ENCODE measurements at places on chromosomes 12 and 14.

GRCh38 chr14:105426416-105427130 lies 6.9 kb downstream of the MTA1 start:
- no peak for DNase-seq

DNA sequence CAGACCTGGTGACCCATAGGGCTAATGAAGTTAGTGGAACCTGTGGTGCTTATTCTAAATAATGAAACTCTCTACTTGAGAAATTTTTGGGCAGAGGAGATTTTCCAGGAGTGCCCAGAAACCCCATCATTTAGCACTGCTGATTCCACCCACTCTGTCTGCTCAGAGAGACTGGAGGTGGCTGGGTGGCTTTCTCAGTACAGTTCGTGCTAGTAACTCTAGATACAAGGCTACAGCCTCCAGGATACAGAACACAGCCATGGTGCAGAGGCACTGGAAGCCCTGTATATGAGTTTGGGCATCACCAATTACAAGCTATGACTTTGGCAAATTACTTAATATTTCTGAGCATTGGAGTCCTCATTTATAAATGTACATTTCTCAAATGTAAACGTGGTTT lies 32.4 kb downstream of the CCDC177 start:
- DNase-seq, result no peak

DNA sequence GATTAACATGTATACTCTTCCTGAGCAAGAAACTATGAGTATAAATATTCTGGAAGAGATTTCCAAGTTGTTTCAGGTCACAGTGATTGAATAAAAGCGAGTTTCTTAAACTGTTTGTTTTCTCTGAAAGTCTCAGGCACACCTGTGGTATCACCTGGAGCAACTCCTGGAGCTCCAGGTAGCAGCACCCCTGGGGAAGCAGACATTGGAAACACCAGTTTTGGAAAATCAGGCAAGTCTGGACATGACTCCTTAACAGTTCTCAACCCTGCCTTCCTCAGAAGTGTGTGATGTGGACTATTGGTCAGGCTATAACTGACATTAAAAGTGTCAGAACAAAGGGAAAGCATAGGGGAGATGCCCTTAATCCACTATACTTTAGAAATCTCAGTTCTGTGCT lies 217.6 kb upstream of the CNTN1 start:
- no peak for DNase-seq

GRCh38 chr14:92726135-92726932 lies 22.1 kb downstream of the LGMN start:
- DNase-seq, result no peak

DNA sequence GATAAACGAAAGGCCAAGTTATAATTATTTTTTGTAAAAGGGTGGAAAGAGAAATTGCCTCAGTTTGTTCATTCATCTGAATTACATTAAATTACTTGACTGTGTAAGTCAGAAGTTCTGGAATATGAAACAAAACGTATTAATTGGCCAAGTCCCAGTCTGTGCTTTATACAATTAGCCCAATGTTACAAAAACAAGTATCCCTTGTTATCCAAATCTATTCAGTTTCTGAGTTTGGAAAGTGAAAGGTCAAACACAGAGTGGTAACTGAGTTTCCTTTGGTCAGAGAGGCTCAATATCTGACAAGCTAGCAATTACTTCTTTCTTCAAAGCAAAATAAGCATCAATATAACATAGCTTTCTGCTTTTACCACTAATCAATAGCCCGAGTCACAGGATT lies 62.6 kb downstream of the SPPL3 start:
- no peak for DNase-seq

DNA sequence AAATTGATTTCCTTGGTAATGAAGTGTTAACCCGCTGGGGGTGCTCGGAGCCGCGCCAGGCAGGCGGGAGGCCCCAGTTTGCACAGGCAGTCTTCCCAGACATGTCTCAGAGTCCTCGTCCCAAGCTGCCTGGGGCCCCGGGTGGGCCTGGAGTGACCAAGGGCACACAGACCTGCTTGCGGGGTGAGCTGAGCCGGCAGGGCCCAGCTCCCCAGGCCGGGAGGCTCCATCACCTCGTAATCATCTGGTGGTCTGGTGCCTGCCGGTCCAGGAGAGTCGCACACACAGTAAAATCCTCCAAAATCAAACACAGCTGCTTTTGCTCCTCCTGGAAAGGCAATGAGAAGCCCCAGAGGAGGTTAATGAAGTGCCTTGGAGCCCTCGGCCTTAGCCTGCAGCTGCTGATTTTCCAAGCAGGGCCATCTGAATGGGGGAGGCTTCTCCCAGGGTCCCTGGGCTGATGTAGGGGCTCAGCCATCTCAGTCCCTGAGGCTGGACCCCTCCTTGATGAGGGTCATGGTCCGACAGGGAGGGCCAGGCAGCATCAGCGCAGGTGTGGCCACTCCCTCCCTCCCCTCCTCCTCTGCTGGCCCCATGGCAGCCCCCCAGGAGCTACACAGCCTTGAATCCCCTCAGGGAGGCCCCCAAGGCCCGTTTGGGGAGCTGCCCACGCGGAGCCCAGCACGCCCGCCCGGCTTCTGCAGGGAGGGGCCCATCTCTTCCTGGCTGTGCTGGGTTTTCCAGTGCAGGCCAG lies 39.4 kb upstream of the FBRSL1 start:
- DNase-seq, result no peak
